Activated naive CD4-positive, alpha-beta T cell (primary cell): ENCODE measurements at places on chromosomes 5 and 9.
A peak's percentile ranks its signal among the peaks of the same experiment; 100 is the strongest.

DNA sequence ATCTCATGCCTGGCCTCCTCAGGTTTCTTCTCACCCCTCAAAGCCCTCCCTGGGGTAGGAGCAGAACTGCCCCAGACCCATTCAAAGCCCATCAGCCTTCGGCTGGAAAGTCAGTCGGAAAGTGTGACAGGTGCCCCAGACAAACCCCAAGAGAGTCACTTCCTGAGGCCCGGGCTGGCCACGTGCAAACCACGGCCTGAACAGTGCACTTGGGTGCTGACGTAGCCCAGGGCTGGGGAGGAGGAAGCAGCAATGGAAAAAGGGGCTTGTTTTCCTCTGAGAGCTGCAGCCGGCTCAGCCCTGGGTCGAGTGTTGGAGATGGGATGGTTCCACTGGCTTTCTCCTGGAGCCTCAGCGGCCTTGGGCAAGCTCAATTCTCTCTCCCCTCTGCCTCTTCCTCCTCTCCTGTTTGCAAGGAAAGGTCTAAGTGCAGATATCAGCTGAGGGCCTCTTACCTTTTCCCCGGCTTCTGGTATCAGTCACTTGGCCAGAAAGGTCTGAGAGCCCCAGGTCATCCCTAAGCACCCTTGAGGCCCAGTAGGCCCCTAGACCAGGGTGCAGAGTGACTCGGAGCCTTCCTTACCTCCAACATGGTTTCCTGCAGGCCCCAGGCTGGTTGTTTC is 5.9 kb upstream of the EGR1 start:
- peak; percentile 55 for DNase-seq

DNA sequence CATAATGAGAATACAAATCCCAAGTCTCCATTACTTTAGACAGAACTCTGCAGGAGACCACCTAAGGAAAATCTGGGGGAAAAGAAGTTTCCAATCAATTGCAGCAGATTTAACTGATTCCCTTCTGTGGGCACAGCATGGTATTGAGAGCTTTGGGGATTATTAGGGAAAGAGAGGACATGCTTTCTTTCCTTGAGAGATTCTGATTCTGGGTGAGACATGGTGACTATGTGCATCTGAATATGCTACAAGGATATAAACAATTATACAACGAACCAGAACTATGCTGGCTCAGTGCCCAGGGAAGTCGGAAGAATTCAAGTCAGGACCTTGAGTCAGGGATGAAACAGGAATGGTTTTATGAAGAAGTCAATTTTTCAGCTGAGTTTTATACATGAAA is 183.7 kb downstream of the PDE4D start:
- DNase-seq = no peak

GRCh38 chr9:77882294-77882693 is 149.3 kb downstream of the GNAQ start:
- no peak for DNase-seq

DNA sequence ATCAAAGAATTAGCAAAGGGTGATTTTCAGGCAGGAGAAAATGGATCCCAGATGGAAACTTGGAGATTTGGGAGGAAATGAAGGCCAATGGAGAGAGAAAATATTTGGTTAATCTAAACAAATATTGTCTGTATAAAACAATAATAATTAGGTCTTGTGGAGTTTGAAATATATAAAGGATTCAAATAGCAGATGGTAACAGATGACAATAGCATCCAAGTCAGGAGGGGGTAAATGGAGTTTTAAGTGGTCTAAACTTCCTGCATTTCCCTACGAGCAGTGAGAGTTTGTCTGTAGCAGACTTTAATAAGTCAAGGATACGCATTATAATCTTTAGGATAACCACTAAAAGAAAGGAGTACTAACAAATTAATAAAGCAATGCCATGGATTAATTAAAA is 49.0 kb upstream of the GGTA1 start:
- DNase-seq = no peak

DNA sequence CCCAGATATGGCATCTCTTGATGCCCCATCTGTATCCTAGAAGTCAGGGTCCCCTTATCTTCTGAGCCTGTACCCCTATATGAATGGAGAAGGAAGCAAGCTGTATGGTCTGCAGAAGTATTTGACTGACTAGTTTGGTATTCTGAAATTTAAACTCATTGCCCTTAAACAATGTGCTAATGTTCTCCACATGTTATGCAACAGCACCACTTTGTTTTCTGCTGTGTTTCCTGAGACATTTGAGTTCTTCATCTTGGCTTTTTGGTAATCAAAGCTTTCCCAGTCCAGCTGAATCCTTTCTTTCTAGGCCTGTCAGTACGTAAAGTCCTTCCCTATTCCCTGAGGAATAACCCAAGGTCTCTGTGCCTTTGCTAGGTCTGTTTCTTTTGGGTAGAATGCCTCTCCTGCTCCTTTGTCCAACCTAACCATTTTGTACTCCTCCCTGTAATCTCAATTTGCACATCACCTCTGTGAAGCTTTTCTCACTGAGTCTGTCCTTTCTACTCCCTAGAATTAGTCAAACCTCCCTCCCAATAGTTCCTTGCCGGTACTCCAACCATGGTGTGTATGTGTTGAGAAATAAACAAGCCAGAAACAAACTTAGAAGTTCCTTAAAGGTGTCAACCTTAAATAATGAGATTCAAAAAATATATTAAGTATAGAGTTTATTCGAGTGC is 72.1 kb upstream of the HSPB3 start:
- DNase-seq = no peak

DNA sequence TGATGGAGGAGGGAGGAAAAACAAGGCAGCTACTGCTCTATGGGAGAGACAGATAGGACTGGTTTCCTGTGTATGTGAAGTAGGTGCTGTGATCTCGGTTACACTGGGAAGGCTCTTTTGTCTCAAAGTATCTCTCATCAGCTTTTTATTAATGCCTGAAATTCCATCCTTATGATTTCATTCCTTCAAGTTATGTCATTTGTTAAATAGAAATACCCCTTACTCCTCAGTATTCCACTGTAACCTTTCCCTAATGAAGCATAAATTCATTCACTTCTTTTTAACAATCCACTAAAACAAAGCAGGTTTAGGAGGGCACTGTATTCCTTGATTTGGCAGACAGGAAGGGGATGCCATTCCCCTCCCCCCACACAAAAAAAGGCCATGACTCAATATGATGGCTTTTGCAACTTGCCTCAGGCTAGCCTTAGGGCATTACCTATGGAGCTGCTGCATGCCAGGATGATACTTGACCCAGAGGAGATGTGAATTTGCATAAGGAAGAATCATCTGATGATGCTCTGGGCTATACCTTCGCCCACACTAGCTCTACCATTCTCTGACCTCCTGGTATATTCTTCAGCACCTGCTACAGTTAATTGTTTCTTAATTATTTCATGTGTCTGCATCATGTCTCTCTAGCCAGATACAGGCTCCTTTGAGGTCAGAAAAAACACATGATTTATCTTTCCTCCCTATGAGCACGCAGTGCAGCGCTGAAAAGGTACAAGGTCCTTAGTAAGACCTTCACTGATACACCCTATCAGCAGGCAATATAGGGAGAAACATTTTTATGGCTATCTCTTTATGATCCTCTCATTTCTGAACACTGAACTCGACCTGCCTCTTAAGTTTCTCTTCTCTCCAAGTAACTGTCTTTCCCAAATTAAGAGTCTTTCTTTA is 26.3 kb downstream of the NR3C1 start:
- no peak for DNase-seq

- no peak for DNase-seq
Measured at GRCh38 chr5:140117523-140117922, 3.6 kb downstream of the PURA start.

DNA sequence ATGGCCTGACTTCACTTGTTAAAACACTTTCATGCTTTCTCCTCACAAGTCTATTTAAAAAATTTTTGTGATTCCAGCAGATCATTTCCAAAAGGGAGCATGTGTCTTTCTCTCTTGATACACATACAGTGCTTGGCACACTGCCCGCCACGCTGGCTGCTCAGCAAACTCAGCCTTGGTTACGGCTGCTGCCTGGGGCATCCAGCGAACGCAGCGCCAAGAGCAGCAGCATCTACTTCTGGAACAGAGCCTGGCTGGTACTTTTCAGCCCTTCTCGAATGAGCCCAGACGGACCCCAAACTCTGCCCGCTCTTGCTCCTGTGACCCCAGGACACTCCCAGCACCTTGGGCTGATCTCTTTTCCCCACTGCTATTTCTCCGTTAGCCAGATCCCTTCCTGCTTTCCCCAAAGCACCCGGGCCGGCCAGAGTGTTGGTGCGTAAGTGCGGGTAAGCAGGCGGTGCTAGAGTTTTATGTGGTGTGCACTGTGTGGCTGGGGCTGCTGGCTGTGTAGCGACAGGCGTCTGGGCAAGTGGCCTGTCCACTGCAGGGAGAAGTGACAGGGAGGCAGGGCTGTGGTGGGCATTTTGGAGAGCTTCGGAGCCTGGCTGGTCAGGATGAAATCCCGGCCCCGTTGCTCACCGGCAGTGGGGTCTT is 73.2 kb downstream of the SH3PXD2B start:
- DNase-seq = no peak

DNA sequence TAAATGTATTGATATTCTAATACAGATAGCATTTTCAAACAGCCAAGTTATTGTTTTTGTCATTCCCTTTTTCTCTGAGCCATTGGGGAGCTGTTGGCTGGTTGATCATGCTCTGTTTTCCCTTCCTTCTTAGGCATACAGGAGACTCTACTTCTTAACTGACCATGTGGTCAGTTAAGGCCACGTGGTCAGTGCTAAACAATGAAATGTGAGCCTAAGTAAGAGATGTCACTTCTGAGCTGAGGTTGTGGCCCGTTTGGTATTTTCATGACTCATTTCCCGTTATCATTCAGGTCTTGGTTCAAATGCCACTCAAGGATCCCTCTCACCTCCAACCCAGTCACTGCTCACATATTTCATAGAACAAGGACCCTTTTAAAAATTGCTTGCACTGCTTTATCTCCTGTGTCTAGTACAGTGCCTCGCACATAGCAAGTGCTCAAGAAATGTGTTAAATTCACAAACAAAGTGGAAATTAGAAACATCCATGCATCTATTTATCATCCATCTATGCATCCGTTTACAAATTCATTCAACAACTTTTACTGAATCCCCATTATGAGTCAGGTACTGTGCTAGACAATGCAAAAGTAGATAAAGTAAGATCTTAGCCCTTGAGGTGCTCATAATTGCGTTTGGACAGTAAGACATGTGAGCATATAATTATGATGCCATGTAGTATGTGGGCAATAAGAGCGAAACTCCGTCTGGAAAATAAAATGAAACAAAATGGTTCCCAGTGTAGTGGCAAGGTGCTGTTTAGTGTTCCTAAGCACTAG is 50.7 kb downstream of the ARRDC3 start:
- no peak for DNase-seq

DNA sequence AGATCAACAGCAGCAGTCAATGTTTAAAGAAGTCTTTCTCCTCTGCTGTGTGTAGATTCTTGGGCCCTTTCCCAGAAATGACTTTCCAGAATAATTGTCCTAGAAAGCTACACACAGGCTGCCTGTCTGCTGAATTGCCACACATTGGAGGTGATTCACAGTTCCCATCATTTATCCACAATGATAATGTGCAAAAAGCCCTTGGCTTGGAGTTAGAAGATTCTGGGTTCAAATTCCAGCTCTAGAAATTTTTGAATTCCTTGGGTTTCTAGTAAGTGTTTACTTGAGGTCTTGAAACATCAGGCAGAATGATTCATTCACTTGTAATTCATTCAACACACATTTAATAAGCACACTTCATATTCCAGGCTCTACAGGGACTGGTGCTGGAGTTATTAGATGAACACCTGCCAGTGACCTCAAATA is 28.6 kb upstream of the EPB41L4B start:
- no peak for DNase-seq

GRCh38 chr5:176664886-176665285 is 17.6 kb downstream of the TSPAN17 start:
- no peak for DNase-seq

DNA sequence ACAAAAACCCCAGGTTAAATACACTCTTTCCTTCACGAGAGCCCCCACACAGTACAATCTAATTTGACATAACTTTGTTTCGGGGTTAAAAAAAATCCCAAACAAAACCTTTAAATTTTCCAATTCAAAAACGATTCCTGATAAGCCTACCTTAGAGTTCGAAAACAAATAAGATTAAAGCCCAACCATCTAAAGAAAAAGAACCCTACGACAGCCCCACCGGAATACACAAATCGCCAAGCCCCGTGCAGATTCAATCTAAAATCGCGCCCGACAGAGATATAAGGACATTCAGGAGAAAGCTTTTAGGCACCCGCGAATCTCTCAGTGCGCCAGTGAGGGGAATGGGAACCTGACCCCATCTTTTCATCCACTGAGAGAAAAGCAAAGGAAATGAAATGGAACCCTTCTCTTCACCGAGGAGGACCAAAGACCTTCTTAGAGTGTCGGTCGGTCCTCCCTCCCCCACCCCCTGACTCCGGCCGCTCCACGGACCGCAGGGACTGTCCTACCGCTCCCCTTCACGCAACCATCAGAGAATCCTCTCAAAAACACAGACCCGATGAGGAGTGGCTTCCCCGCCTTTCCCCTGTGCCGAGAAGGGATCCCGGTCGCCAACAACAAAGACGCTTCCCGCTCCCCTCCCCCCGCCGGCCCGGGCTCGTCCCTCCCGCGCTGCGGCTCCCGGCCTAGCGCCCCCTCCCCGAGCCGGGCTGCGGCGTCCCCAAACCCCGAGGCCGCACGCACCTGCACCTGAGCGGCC is 925 bp downstream of the ABHD17B start:
- DNase-seq = peak; percentile 8
